ENCODE measurements at places on chromosomes 1 and 21. TPM values are rescaled to one million over a fixed set of nuclear protein-coding genes. Genes with fewer than 3 reads are reported as not detected.

Gene NPHS2
- not detected for total RNA-seq

- H3K4me1 ChIP-seq = no peaks in the 10 kb centered on the region
- peak; percentile 55 for DNase-seq
- H3K27me3 ChIP-seq = no peaks in the 10 kb centered on the region
Observed at GRCh38 chr1:29332204-29332603, 95.9 kb downstream of the PTPRU start.

Gene GPA33
- total RNA-seq = 0.90 TPM

DNA sequence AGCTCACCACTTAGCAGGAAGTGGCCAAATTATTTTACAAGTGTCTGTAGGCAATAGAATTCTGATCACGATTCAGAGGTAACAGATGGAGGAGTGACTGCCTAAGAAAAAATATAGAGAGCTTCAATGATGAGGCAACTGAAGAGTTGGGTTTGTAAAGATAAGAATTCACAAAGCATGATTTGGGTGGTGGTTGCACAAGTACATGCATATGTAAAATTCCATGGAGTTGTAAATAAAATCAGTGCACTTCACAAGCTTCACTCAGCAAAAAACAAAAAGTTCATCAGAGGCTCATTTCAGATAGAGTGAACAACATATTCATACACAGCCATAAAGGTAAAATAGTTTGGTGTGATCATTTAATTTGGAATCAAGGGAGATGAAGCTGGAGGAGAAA lies 10.9 kb downstream of the ANP32E start:
- no peaks in the 10 kb centered on the region for H3K4me1 ChIP-seq
- no peaks in the 10 kb centered on the region for H3K27me3 ChIP-seq
- peaks cover 77% of the 10 kb centered on the region for H3K36me3 ChIP-seq
- H3K4me3 ChIP-seq = no peak overlapping the region

GRCh38 chr21:31872072-31872451 lies 758 bp upstream of the HUNK start:
- H3K4me1 ChIP-seq = peaks cover 11% of the 10 kb centered on the region
- H3K27me3 ChIP-seq = peaks cover 33% of the 10 kb centered on the region
- H3K27ac ChIP-seq = no peak overlapping the region
- H3K4me3 ChIP-seq = peak overlapping the region; percentile 54

GRCh38 chr1:90127288-90127953 lies 132.5 kb downstream of the ZNF326 start:
- peaks cover 6% of the 10 kb centered on the region for H3K27me3 ChIP-seq
- no peaks in the 10 kb centered on the region for H3K4me1 ChIP-seq
- no peaks in the 10 kb centered on the region for H3K36me3 ChIP-seq
- H3K27ac ChIP-seq = no peak overlapping the region
- no peak overlapping the region for H3K4me3 ChIP-seq
- DNase-seq = no peak

- H3K4me1 ChIP-seq = no peaks in the 10 kb centered on the region
- no peaks in the 10 kb centered on the region for H3K36me3 ChIP-seq
- H3K27me3 ChIP-seq = no peaks in the 10 kb centered on the region
- H3K4me3 ChIP-seq = no peak overlapping the region
- no peak overlapping the region for H3K27ac ChIP-seq
Observed at GRCh38 chr1:203033287-203033686, 7.0 kb downstream of the PPFIA4 start.

Gene RGSL1
- total RNA-seq = not detected

Gene SLAMF1
- total RNA-seq = 1.6 TPM

Gene CNTN2
- not detected for total RNA-seq

DNA sequence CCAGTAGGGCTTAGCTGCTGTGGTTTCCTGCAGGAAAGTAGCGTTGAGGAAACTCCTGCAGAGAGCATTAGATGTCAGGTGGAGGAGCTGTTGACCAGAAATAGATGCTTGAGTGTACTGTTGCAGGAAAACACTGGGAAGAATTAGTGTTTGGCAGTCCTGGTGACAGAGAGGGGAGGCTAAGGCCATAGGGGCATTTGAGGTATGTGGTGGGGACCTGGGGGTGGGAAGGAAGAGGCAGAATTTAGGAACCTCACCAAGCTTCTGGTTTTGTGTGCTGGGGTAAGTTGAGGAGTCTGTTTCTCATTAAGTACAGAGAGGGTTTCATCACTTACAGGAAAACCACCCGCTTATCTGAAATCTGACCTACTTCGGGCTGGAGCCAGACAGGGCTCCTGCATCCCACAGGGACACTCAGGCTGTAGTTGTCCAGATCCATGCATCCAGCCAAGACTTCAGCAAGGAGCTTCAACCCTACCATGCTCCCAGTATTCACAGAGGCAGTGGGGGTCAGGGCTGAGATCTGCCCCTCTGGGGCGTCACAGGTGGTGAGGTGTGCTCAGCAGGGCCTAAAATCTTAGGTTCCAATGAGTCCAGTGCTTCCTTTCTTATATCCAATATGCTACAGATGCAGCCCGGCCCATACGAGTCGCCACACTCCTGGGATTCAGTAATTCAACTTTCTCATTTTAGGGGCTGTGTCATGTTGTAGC lies 15.1 kb downstream of the SH2D2A start:
- H3K4me3 ChIP-seq = no peak overlapping the region
- peaks cover 55% of the 10 kb centered on the region for H3K36me3 ChIP-seq
- no peak for DNase-seq
- H3K27ac ChIP-seq = no peak overlapping the region

DNA sequence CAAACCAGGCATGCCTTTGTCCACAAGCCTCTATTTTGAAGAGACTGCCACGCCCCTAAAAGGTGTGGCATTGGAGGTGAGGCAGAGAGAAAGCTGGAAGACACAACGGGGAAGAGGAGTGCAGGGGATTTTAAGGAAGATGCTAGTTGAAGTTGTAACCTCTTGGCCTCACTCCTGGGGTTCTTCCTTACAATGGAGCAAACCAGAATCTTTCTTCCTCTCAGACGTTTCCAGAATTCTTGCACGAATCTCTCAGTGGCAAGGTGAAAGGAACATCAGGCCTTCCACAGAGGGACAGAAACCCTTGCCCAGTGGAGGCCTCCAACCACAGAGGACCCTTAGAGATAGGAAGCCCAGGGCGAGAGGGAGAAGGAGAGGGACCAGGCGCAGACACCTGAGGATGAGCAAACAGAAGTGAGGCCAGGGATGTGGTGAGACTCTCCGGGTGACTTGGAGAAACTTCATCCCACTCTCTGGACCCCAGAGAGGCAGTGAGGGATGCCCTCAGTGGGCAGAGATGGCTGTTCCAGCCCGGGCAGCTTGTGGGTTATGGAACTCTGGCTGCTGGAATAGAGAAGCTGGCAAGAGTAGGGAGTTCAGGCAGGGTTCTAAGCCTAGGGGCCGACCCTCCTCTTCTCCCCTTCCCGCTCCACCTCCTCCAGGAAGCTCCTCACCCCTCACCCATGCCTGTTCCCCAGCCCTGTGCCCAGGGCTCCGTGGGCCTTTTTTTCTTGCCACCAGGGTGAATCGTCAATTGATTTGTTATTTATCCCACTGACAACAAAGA lies 136.8 kb upstream of the RUNX3 start:
- H3K4me3 ChIP-seq = no peak overlapping the region
- no peaks in the 10 kb centered on the region for H3K27me3 ChIP-seq
- no peaks in the 10 kb centered on the region for H3K36me3 ChIP-seq
- DNase-seq = peak; percentile 17
- peaks cover 10% of the 10 kb centered on the region for H3K4me1 ChIP-seq

DNA sequence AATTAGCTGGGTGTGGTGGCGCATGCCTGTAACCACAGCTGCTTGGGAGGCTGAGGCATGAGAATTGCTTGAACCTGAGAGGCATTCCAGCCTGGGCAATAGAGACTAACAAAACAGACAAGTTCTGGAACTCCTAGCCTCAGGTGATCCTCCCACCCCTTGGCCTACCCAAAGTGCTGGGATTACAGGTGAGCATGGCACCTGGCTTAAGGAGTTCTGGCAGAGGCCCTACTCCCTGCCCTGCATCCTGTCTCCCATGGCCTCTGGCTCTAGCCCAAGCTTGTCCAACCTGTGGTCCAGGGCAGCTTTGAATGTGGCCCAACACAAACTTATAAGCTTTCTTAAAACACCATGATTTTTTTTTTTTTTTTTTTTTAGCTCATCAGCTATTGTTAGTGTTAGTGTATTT lies 20.4 kb downstream of the TOMM20 start:
- H3K27me3 ChIP-seq = no peaks in the 10 kb centered on the region
- H3K4me3 ChIP-seq = no peak overlapping the region
- peaks cover 4% of the 10 kb centered on the region for H3K4me1 ChIP-seq
- DNase-seq = no peak
- H3K27ac ChIP-seq = no peak overlapping the region

- DNase-seq = no peak
- no peaks in the 10 kb centered on the region for H3K27me3 ChIP-seq
- H3K27ac ChIP-seq = no peak overlapping the region
Observed at GRCh38 chr1:116902027-116902426, 7.7 kb upstream of the PTGFRN start.

Gene KIF26B
- 3.4 TPM for total RNA-seq

Gene BLACAT1
- 0.84 TPM for total RNA-seq

- peaks cover 3% of the 10 kb centered on the region for H3K4me1 ChIP-seq
- H3K4me3 ChIP-seq = no peak overlapping the region
- H3K27ac ChIP-seq = no peak overlapping the region
- no peaks in the 10 kb centered on the region for H3K36me3 ChIP-seq
- H3K27me3 ChIP-seq = no peaks in the 10 kb centered on the region
Observed at GRCh38 chr1:35564037-35564883, 6.7 kb downstream of the NCDN start.

GRCh38 chr1:202888531-202889360 lies at the start of gene RABIF:
Gene RABIF, minus strand, starts transcription at chr1:202889149. Its CDS starts 51 bp downstream, at chr1:202889098.
- peak within 1 kb of the TSS; percentile 95 for H3K27ac ChIP-seq
- H3K4me1 ChIP-seq = peaks cover 9% of the 10 kb centered on the region
- H3K36me3 ChIP-seq = peaks cover 36% of the 10 kb centered on the region
- H3K4me3 ChIP-seq = peak within 1 kb of the TSS; percentile 89
- no peaks in the 10 kb centered on the region for H3K27me3 ChIP-seq

GRCh38 chr21:45302082-45303061 lies 14.7 kb upstream of the POFUT2 start:
- H3K27ac ChIP-seq = peak overlapping the region; percentile 87
- peak; percentile 73 for DNase-seq
- peaks cover 45% of the 10 kb centered on the region for H3K4me1 ChIP-seq
- H3K36me3 ChIP-seq = no peaks in the 10 kb centered on the region
- H3K27me3 ChIP-seq = no peaks in the 10 kb centered on the region
- no peak overlapping the region for H3K4me3 ChIP-seq

DNA sequence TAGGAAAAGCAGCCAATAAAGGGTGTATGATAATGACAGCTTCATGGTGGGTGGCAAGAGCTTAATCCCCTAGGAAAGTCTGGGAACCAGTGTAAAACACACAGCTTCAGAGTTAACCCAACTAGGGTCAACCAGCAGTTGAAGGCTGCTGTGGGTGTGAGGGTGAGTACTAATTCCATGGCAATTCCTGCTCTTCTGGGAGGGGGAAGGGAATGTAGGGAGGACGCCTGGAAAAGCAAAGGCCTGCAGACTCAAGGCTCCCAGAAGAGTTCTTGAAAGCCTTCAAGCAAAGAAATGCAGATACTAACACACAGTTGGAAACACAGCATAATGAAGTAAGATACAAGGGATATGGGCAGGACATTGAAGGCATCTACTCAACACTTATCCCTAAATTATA lies 28.1 kb downstream of the TTLL7 start:
- no peaks in the 10 kb centered on the region for H3K4me1 ChIP-seq
- H3K4me3 ChIP-seq = no peak overlapping the region
- no peak overlapping the region for H3K27ac ChIP-seq
- H3K27me3 ChIP-seq = no peaks in the 10 kb centered on the region

Gene LYPD8
- not detected for total RNA-seq

- no peak overlapping the region for H3K27ac ChIP-seq
- peaks cover 3% of the 10 kb centered on the region for H3K4me1 ChIP-seq
- no peak overlapping the region for H3K4me3 ChIP-seq
- no peaks in the 10 kb centered on the region for H3K36me3 ChIP-seq
- no peaks in the 10 kb centered on the region for H3K27me3 ChIP-seq
- DNase-seq = no peak
Observed at GRCh38 chr1:24027838-24028468, 47.8 kb upstream of the SRSF10 start.

Gene MTARC1
- total RNA-seq = 25.2 TPM

Gene CLDN17
- not detected for total RNA-seq

DNA sequence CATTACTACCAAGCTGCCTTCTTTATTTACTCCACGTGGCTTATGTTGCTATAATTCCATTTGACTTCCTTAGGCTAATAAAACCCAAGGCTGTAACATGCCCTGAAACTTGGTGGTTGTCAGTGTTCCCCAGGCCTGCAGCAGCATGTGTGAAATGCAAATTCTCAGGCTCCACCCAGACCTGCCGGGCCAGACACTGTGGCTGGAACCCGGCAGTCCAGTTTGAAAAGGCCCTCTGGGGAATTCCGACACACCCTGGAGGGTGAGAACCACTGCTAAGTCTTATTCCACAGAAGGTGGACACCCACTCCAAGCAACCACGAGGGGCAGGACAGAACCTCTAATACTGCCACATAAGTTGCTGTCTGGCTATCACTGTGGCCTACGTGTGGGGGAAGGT lies 41.4 kb downstream of the URB1 start:
- no peaks in the 10 kb centered on the region for H3K27me3 ChIP-seq
- no peaks in the 10 kb centered on the region for H3K4me1 ChIP-seq
- H3K36me3 ChIP-seq = peaks cover 100% of the 10 kb centered on the region

- no peak for DNase-seq
- no peaks in the 10 kb centered on the region for H3K4me1 ChIP-seq
- no peak overlapping the region for H3K27ac ChIP-seq
- H3K27me3 ChIP-seq = no peaks in the 10 kb centered on the region
Observed at GRCh38 chr1:168607872-168608428, 31.5 kb downstream of the XCL1 start.

DNA sequence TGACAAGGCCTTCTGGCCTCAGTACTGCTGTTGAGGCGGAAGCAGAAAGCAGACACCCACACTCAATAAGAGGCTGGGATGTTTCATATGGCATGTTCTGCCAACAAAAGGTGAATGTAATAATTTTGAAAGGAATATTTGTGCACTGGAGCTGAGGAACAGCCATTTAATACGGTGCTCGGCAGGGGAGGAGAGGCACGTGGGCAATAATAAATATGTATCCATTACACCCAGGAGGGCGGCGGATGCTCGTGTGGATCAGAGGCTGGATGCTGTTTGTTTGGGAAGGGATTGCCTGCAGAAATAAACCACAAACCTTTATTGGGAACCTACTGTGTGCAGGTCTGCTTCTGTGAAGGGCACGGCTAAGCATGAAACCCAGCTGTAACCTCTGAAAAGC lies 92.0 kb downstream of the VWA5B1 start:
- H3K4me3 ChIP-seq = no peak overlapping the region
- no peaks in the 10 kb centered on the region for H3K36me3 ChIP-seq
- no peaks in the 10 kb centered on the region for H3K4me1 ChIP-seq
- H3K27ac ChIP-seq = no peak overlapping the region

Gene PIP5K1A
- total RNA-seq = 54.0 TPM

- DNase-seq = no peak
- no peak overlapping the region for H3K4me3 ChIP-seq
- H3K4me1 ChIP-seq = peaks cover 17% of the 10 kb centered on the region
- no peaks in the 10 kb centered on the region for H3K27me3 ChIP-seq
Observed at GRCh38 chr1:94772845-94773244, 47.3 kb upstream of the SLC44A3 start.

Gene PROX1
- 14.1 TPM for total RNA-seq

Gene CDC20
- 1.8 TPM for total RNA-seq

Gene TMEM269
- not detected for total RNA-seq

- no peak overlapping the region for H3K27ac ChIP-seq
- no peak overlapping the region for H3K4me3 ChIP-seq
- DNase-seq = no peak
- H3K36me3 ChIP-seq = no peaks in the 10 kb centered on the region
Observed at GRCh38 chr1:231311720-231312431, 25.8 kb downstream of the EXOC8 start.

- peak overlapping the region; percentile 34 for H3K4me3 ChIP-seq
- peaks cover 14% of the 10 kb centered on the region for H3K4me1 ChIP-seq
- peak overlapping the region; percentile 76 for H3K27ac ChIP-seq
- no peaks in the 10 kb centered on the region for H3K36me3 ChIP-seq
- DNase-seq = peak; percentile 72
Observed at GRCh38 chr21:38352536-38353219, 95.9 kb downstream of the KCNJ15 start.

Gene UMODL1
- total RNA-seq = 0.49 TPM

Gene LRRC39
- 0.58 TPM for total RNA-seq

Data from upper lobe of right lung (tissue), 1 donor.